ENCODE measurements at places on chromosomes 7 and 10. TPM values are rescaled to one million over a fixed set of nuclear protein-coding genes. Genes with fewer than 3 reads are reported as not detected.

- DNase-seq: no peak
These were observed 38.4 kb downstream of the TWIST1 start for GRCh38 chr7:19079066-19079465.

DNA sequence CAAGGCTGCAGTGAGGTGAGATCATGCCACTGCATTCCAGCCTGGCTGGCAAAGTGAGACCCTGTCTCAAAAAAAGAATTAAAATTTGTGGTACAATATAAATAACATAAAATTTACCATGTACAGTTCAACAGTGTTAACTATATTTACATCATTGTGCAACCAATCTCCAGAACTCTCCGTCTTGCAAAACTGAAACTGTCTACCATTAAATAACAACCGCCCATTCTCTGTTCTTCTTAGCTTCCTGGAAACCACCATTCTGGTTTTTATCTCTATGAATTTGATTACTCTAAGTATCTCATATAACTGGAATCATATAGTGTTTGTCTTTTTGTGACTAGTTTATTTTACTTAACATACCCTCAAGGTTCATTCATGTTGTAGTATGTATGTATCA lies 167.6 kb downstream of the AUTS2 start:
- no peak for DNase-seq

GRCh38 chr7:94669773-94670495 lies 14.0 kb upstream of the SGCE start:
- no peak for DNase-seq

Gene HOXA3
- total RNA-seq: 1.7 TPM

GRCh38 chr10:119237722-119238436 lies 30.5 kb downstream of the GRK5 start:
- no peak for DNase-seq

- DNase-seq: no peak
These were observed 425.7 kb upstream of the SEMA3D start for GRCh38 chr7:85612514-85612913.
